H9 (cell line): ENCODE measurements at places on chromosomes 1 and 21.

DNA sequence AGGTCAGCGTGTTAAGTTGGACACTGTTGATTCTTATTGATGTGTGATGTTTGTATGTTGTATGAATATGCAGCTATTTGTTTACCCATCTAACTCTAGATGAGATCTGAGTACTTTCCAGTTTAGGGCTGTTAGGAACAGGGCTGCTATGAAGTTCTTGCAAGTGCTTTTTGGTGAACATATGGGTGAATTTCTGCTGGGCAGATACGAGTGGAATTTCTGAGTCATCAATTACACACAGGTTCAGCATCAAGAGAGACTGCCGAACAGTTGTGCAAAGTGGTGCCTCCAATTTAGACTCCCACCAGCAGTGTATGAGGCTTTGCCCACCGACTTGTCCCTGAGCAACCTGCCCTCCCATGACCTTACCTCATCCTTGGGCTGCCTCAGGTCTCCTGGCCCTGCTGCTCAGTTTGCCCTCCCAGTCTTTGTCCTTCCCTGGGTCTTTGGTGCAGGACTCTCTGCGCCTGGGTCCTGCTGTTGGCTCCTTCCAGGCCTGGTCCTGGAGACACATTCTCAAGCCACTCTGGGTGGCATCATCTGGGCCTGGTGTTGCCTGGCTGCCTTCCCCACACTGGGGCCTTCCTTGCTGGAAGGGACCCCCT is 343.6 kb downstream of the PTPRU start:
- DNase-seq = no peak

DNA sequence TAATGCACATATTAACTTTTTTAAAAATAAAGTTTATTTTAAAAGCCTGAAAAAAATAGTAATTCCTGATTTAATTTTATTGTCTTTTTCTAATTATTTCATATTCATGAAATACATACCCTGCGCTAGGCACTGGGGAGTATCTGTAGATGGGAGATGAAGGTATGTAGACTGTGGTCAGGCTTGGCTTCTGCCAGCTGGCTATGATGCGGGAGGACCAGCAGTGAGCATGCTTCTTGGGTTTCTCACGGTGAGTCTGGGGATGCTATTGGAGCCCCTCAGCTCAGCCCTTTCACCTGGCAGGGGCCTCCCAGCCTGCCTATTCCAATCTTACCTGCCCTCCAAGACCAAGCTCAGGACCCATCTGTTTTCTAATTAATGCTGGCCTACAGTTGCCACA is 138.4 kb downstream of the NOS1AP start:
- DNase-seq = no peak

GRCh38 chr1:32984455-32985171 is 20.0 kb upstream of the RNF19B start:
- DNase-seq = peak; percentile 83

GRCh38 chr1:167746988-167747655 is 25.3 kb downstream of the MPZL1 start:
- no peak for DNase-seq

- no peak for DNase-seq
These were observed 11.1 kb upstream of the RPRD2 start for GRCh38 chr1:150352866-150353265.

DNA sequence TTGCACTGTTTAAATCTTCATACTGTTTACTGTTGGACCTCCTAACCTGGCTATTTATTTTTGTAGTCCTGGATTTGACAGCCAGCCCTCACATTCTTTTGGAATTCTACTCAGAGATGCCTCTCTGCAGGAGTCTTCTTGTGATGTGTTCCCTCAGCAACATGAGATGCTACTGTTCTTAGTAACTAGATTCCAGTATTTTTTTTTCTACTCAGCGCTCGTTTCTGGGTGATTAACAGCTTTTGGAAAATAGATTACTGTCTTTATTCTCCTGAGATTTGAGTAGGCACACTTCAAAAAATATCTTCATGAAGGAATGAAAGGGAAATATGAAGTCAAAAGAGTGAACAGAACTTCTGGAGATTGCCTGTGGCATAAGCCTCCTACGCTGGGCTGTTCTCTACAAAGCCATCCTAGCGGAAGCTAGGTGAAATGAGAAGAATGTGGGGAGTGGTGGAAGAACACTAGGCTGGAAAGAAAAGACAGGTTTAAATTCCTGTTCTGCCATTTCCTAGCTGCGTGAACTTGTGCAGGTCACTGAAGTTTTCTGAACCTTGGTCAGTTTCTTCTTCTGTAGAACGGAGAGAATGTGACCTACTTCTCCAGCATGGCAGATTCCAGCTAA is 75.9 kb downstream of the LRRC8C start:
- DNase-seq = no peak

DNA sequence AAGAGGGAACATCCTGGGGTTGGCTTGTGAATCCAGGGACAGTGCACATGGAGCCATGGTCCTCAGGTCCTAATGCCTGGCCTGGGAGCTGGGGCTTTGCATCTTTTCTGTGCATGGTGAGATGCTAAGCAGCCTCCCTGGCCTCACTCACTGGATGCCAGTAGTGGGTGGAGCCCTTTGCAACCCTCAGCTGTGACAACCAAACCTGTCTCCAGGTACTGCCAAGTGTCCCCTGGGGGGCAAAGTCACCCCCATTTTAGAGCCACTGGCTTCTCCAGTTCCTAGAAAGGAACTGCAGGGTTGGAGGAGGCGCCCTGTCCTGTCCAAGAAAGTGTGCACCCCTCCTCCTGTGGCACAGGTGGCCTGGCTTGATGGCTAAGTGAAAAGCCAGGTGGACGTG is 44.6 kb upstream of the GRIK3 start:
- no peak for DNase-seq

DNA sequence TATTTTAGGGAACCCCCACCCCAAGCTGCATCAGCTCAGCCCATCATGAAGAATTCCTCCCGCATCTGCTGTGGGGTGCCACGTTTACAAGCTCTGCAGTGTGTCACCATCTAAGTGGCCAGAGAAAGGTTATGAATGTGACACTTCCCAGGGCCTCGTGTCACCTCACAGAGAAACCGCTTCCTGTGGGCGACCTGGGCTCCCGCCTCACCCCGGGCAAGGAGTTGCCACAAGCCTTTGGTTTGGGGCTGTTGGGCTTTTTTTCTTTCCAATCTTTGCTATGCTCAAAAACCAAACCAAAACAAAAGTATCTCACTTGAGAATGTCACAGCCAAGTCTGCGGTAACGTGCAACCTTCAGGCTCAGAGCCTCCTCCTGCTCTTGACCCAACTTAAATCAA is 82.1 kb upstream of the ARHGEF16 start:
- no peak for DNase-seq

DNA sequence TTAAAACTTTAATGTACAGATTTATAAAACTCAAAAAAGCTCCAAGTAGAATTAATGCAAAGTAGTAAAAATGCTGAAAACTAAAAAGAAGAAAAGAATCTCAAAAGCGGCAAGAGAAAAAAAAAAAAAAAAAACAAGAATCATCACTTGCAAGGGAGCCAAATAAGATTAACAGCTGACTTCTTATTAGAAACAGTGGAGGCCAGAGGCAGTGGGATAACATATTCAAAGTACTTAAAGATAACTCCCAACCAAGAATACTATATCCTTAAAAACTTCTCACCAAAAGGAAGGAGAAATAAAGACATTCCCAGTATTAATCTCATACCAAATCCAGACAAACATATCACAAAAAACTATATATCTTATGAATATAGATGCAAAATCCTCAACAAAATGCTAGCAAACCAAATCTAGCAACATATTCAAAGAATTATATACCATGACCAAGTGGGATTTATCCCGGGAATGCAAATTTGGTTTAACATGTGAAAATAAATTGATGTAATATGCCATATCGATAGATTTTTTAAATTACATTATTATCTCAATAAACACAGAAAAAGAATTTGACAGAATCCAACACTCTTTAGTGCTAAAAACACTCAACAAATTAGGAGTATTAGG is 62.7 kb downstream of the CAMK2N1 start:
- DNase-seq = no peak

DNA sequence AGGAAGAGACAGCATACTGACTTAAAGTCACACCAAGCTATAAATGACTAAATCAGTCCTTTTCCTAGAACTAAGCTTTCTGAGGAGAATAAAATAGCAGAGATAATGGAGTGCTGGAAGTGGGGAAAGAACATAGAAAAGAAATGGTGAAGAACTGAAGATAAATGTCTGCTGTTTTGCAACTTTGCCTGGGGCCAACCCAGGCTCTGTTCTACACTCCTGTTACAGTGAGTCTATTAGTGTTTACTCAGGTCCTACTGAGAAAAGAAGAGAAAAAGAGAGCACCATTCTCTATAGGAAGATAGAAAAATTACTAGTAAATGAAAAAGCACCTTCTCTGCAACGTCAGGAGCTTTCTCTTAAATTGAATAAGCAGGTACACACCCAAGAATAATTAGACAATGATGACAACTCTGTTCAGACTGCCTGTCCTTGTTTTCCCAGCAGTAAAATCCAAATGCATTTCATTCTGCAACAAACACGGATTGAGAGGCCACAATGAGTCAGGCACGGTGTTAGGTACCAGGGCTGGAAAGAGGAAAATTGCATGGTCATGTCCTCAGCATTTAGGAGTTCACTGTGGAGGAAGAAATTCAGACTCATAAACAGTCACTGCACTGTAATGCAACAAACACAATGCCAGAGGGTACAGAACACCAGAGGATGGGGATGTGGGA is 139.4 kb upstream of the CAMK1G start:
- no peak for DNase-seq

DNA sequence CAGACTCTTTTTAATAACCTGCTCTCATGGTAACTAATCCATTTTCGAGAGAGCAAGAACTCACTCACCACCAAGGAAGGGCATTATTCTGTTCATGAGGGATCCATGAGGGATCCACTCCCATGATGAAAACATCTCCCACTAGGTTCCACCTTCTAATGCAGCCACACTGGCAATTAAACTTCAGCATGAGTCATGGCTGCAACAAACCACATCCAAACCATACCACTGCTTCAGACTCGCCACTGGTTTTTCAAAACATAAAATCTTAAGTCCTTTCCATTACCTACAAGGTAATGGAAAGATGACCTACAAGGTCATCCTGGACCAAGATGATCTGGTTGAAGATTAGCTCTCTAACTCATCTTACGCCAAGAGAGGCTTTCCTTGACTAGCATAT is 405.1 kb downstream of the VAV3 start:
- DNase-seq = no peak

GRCh38 chr1:59631561-59632255 is 183.0 kb upstream of the HOOK1 start:
- no peak for DNase-seq

GRCh38 chr1:6414443-6414844 is 5.3 kb downstream of the HES2 start:
- DNase-seq = peak; percentile 88

DNA sequence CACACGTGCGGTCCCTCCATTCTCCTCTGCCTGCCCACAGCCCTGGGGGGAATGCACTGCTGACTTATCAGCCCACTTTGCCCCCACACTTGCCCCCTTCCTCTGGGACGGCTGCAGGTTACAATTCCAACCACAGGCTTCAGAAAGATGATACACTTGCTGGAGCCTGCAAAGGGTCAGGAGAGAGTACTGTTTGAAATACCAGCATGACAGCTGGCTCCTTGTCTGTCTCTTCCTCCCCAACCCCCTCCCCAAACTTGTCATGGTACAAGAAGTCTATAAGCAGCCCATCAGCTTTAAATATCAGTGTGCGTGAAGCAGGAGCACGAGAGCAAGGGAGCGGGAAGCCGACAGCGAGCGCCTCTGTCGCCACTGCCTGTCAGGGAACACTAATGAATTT is 62.4 kb downstream of the ERI3 start:
- no peak for DNase-seq

DNA sequence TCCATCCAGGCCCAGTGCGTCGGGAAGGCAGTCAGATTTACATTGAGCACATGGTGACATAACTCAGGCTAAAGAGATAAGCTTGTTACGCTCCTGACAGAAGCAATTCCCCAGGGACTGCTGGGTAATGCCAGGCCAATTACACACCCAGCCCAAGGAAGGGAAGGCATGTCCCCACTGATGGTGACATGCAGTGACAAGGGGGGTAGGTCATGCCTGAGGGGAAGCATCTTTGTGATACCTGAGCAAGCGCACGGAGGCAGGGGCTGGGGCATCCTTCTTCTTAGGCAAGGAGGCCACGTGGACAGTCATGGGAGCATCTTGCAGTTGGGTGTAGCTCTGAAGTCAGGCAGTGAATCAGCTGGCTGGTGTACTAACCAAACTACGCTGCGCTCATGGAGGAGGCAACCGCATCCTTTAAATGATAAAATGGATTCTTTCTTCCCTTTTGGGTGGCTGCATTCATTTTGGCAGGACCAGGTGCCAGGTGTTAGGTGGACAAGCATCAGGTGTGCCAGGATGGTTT is 39.6 kb upstream of the GRIK3 start:
- no peak for DNase-seq

DNA sequence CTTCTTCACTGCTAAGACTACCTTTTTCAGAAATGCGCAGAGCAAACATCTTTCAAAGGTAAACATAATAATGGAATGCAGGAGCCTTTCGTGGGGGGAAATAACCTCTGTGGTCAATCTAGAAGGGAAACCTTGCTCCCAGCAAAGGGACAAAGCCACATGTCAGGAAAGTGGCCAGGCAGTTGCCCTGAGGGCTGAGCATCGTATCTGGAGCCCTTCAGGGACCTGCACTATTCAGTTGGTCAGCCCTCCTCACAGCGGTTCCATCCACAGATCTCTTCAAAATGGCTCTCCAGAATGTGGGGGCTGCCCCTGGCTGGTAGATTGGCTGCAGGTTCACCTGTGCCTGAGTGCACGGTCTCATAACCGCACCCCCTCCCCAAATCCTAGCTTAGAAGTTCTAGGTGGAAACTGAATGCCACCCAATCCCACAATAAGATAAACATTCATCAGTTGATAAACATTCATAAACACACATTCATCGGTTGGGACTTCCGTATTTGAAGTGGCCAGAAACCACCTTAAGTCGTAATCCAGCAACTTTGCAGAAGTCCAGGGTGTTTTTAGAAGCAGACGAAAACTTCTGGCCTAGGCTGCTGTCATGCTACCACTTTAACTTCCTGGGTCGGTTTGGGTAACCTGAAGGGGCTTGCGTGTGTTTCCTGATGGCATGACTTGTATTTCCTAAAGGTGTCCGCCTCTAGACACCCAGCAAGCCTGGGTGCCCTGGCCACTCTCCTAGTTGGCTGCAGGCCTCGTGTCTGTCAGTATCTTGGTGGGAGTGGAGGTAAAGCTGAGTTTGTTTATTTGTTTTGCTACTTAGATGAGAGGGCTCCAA is 50.5 kb downstream of the RASSF5 start:
- DNase-seq = no peak

DNA sequence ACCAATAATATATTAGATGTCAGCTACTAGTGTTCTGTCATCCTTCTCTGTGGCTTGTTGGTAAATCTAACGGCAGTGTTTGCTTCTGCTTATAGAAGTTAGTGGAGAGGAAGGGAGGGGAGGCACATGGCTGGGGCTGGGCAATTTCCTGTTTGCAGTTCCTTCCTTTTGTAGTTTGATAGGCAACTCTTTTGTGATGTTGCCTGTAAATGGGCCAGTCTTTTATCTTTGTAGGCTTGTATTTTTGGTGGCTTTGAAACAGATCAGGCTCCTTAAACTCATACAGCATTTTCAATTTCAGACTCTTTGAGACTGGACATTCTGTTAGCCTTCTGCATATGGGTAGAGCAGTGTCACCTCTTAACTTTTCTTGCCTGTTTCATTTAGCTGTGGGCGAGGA is 48.1 kb downstream of the CDC14A start:
- peak; percentile 41 for DNase-seq

GRCh38 chr1:243718893-243719292 is 131.2 kb downstream of the AKT3 start:
- no peak for DNase-seq
